ENCODE measurements at places on chromosomes 4 and X. TPM values are rescaled to one million over a fixed set of nuclear protein-coding genes. Genes with fewer than 3 reads are reported as not detected.

Gene DUX4
- total RNA-seq = not detected

Gene POLN
- total RNA-seq = 2.4 TPM

Gene FAM53A
- total RNA-seq = 3.6 TPM

Gene PLA2G12A
- 20.0 TPM for total RNA-seq

Gene TMSB15A
- total RNA-seq = not detected

Gene SULT1E1
- total RNA-seq = 0.24 TPM
